Dermis blood vessel endothelial cell (primary cell): ENCODE measurements at places on chromosomes 12 and 14. TPM values are rescaled to one million over a fixed set of nuclear protein-coding genes. Genes with fewer than 3 reads are reported as not detected.

Gene SLC4A8
- total RNA-seq: 1.3 and 1.7 TPM in 2 replicates

DNA sequence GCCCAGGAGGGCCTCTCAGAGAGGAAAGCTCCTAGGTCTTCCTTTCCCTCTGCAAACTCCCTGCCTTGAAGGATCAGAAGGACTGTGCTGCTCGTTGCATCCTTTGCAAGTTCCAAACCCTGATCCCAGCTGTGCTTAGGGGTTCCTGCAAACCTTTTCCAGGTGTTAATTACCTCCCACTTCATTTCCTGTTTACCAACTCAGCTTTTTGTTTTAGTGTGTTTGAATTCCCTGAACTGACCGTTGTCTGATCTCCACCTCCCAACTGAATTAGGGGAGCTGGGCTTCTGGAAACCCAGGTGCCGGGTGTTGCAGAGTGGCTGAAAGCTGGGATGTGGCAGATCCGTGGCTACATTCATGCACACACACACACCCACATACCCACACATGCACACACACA, 20.6 kb upstream of the BDKRB1 start:
- no peak for DNase-seq

DNA sequence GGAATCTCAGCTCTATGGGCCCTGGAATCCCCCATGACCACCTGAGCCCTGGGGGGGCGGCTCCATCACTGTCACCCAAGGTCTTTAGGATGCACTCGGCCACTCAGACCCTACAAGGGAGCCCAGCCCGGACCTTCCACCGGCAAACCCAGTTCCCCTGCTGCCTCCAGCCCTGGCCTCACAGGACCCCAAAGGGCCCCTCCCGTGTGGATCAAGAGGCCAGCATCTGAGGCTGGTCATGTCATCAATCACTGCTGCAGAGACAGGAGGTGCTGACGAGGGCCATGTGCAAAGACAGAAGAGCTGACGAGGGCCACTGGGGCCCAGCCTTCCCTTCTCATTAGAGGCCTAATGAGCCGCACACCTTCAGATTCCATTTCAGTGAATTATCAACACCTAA, 39.0 kb upstream of the SFSWAP start:
- no peak for DNase-seq

DNA sequence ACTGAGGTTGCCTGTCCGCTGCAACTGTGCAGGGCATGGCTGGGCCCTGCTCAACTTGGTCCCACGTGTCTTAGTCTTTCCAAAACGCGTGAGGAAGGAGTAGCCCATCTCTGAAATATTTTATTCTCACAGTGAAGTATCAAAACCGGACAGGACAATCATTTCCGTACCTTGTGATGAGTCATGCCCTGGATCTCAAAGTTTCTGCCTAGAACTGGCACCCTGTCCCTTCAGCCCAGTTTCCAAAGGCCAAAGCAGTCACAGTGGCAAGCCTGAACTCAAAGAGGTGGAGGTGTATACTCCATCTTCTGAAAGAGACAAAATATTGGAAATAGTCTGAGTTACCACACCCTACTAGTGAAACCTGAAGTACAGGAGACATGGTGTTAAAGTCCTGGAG, 28.5 kb upstream of the SRGAP1 start:
- no peak for DNase-seq

DNA sequence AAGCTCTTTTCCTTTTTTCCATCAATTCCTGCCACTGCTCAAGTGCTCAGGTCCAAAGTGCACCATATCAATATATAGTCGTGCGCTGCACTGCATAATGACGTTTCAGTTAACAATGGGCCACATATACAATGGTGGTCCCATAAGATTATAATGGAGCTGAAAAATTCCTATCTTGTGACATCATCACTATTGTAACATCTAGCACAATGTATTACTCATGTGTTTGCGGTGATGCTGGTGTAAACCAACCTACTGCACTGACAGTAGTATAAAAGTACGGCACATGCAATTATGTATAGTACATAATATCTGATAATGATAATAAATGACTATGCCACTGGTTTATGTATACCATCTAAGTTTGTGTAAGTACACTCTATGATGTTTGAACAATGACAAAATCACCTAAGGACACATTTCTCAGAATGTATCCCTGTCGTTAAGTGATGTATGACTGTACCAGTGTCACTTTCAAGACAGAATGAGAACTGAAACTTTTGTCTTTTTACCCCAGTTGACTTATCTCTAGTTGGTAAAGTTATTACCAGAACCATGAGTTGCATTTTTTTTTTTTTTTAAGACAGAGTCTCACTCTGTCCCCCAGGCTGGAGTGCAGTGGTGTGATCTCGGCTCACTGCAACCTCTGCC, 53.7 kb upstream of the INSM2 start:
- peak; percentile 39 for DNase-seq

DNA sequence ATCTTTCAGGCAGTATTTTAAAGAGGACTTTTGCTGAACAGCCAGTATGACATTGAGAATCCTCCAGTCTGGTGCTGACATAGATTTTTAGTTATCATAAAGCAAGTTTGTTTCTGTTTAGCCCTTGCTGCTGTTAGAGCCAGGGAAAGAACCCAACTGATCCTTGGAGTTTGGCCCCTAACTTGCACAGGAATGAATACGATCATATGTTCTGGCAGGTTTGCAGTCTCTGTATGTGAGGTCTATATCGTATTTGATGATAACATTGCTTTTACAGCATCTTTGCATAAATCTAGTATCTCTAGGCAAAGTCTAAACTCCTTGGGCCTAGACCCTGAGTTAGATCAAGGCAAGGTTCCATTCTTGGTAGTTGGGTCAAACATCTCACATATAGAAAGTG, 4.3 kb upstream of the CCDC175 start:
- no peak for DNase-seq

GRCh38 chr14:71089971-71090370, 182.7 kb downstream of the PCNX1 start:
- no peak for DNase-seq
